ENCODE measurements at places on chromosomes 7 and 10.

DNA sequence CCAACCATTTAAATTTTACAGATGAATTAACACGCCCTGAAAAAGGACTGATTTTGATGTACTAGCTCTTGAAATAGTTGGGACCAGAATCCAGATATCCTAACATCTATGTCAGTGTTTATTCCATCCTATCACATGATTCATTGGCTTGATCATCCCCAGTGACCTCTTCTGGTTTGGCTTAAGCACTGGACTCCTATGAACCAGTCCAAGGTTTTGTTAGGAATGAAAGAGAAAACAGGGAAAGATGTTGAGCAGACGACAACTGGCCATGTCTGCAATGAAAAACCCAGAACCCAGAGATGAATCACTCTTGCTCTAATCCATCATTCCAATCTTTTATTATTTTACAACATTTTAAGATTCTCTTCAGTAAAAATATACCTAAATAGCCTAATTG is 1080.9 kb downstream of the SORCS1 start:
- no peak for DNase-seq

- DNase-seq: peak; percentile 54
Observed at GRCh38 chr7:43119371-43120075, 7.1 kb downstream of the HECW1 start.

DNA sequence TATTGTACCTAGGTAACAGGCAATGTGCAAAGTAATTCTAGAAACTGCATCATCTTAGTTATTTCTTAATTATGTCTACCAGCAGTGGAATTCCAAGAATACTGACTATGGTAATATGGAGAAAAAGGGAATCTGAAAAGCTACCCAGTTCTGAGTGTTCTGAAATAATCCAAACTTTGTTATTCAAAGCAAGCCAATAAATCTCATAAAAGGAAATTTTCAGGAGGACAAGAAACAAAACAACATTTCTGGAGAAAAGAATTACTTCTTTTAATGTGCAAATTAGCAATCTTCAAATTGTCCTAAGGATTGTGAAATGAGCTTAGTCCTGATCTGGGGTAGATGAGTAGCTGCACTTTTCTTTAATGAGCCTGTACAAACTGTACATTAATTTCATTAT is 88.8 kb downstream of the MYO3A start:
- no peak for DNase-seq

- DNase-seq: no peak
Observed at GRCh38 chr10:33189363-33189762, 145.1 kb downstream of the NRP1 start.

DNA sequence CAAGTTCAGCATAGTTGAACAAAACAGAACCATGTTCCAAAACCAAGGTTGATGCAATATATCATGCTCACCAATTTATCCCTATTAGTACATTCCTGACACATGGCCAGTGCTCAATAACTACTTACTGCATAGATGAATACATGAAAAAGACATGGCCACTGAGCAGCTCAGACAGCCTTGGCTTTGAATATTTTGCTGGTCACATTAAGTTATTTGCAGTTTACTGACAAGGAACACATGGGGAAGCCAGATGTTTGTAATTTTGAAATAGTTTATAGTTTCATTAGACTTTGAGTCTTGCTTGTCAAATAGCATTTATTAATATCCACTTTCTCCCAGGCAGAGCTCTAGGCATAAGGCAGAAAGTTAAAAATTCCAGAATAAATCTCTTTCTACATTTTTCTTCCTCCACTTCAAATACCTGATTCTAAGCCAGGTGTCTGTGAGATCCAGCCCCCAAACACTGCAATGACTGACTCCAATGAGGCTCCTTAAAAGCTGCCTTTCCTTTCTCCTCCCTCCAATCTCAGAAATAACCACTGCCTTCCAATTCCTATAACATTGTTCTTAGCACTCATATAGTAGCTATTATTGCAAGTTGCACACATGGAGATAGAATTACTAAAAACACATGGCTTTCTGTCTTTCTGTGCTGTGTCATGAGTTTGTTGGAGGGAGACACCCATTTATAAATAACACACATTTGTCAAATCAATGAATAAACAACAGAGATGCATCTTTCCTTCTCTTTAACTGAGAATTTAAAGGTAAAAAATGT is 91.3 kb downstream of the PCGF5 start:
- DNase-seq: no peak

- no peak for DNase-seq
Observed at GRCh38 chr10:128879441-128880140, 587.5 kb upstream of the MGMT start.

- DNase-seq: no peak
Observed at GRCh38 chr7:101705331-101705730, 76.2 kb upstream of the MYL10 start.

- no peak for DNase-seq
Observed at GRCh38 chr7:98213296-98213887, 2.2 kb downstream of the BHLHA15 start.

GRCh38 chr10:3896161-3896560 is 111.2 kb upstream of the KLF6 start:
- no peak for DNase-seq

DNA sequence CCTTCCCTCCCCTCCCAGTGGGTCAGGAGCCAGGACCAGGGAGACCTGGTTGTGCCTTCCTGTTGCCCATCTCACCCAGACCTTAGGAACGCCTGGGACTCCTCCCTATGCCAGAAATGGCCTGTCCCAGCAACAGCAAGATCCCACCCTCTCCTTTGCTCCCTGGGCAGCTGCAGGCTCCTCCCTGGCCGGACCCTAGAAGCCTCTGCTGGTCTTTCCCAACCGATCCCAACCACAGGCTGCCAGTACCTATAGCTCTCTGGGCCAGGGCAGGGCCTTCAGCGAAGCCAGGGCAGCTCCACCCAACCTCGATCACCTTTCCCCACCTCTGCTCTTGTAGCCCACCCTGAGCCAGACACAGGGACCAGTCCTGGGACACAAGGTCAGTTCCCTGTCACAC is 21.9 kb downstream of the LDB3 start:
- no peak for DNase-seq

- no peak for DNase-seq
Observed at GRCh38 chr7:136275794-136276193, 298.6 kb upstream of the MTPN start.

- no peak for DNase-seq
Observed at GRCh38 chr10:132546567-132547420, 9.2 kb downstream of the INPP5A start.

GRCh38 chr10:55966101-55966500 is 395.0 kb downstream of the ZWINT start:
- no peak for DNase-seq

GRCh38 chr7:158495786-158496185 is 91.8 kb downstream of the PTPRN2 start:
- peak; percentile 10 for DNase-seq

DNA sequence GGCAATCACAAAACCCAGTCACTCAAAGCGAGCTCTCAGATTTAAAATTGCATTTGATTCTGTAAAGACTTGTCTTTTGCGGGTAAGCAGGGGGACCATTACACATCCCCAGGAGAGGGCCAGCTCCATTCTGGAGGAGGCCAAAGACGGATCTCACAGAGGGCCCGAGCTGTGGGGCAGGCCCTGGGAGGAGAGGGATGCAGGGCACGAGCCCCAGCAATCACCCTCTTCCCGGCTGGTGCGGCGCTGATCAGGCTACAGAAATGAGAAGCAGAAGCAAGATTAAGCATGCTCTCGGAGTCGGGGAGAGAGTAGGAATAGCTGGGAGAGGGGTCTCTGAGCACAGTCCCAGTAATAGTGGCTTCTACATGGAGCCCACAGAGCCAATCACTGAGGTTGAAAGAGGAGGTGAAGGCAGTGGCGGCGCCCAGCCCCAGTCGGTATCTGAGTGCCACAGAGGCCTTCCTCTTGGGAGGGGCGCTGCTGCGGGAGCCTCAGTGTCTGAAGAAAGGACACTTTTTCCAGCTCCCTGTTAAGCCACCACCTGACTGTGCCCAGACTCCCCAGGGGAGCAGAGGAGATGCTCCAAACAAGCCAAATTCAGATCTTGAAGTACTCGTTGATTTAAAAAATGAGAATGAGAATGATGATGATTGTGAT is 7.1 kb downstream of the CXCL12 start:
- no peak for DNase-seq

GRCh38 chr7:73838642-73839041 is 3.7 kb downstream of the METTL27 start:
- no peak for DNase-seq

GRCh38 chr10:1036341-1036791 is 10.7 kb upstream of the IDI2 start:
- peak; percentile 84 for DNase-seq

DNA sequence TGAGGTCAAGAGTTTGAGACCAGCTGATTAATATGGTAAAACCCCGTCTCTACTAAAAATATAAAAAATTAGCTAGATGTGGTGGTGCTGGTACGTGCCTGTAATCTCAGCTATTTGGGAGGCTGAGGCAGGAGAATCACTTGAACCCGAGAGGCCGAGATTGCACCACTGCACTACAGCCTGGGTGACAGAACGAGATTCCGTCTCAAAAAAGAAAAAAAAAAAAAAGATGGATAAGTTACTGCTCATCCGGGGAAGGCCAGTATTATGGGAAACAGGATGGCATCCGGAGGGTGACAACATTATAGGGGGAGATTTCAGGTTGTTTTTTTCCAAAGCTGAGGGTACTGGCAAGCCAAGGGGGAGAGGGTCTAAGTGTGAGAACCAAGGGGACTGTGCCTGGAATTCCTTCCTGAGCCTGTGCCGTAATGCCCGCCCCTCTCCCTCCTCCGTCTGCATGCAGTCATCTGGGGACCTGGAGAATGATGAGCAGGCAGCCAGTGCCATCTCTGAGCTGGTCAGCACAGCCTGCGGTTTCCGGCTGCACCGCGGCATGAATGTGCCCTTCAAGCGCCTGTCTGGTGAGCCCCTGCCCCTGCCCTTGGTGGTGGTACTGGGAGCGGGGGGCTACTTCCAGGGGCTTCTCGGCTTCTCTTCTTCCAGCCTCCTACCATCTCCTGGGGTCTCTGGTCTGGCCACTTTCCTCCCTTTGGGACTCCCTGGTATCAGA is 4.4 kb downstream of the LAMTOR4 start:
- DNase-seq: no peak

DNA sequence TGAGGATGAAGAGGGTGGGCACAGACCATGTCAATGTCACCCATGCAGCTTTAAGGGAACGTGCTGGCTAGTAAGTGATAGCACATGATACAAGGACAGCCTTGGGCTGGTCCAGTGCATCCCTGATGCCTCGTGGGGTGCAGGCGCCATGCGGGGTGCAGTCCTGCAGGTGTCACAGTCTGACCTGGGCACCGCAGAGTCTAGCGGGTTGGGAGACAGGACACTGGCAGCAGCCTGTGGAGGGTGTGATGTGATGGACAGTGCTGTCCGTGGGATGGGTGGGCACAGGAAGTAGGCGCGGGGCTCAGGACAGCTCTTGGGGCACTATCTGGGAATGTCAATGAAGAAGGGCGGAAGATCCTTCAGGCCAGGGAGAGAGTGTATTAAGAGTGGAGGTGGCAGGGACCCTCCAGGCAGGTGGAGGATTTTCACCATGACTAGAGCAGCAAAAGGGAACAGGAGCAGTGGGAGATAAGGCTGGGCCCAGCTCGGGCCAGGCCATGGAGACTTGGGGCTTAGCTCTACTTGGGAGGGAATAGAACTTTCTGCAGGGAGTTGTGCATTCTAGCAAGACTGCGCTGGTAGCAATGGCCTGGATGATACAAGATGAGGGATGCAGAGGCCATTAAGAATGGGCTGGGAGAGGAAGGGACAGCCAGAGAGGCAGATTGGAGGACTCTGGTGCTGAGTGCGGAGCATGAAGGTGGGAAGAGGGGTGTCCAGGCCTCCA is 122.5 kb downstream of the PTPN20 start:
- no peak for DNase-seq

DNA sequence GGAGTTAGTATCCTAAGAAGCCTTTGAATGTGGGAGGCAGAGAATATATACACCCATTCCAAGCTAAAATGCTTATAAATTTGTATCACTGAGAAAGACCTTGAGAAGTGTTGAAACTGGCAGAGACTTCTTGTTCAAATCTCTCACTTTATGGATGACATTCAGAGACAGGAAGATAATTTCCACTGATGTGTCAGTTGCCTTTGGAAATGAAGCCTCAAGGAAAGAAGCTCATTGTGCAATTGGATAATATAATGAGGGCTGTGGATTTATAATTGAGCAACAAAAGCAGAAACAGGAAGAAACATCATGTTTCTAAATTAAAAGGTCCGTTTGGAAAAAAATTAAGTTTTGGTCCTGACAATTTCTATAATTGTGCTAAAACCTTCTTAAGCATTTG is 789.9 kb upstream of the IGFBP3 start:
- peak; percentile 17 for DNase-seq
